ENCODE measurements at places on chromosomes 7 and 10. TPM values are rescaled to one million over a fixed set of nuclear protein-coding genes. Genes with fewer than 3 reads are reported as not detected.

DNA sequence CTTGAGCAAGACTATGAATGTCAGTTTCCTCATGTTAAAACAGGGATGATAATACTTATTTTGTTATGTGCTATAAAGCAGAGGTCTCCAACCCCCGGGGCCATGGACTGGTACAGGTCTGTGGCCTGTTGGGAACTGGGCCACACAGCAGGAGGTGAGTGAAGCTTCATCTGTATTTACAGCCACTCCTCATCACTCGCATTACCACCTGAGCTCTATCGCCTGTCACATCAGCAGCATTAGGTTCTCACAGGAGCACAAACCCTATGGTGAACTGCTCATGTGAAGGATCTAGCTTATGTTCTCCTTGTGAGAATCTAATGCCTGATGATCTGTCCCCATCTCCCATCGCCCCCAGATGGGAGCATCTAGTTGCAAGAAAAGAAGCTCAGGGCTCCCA is 365.3 kb upstream of the SMIM30 start:
- DNase-seq, result no peak

- DNase-seq, result peak; percentile 51
These were observed 18.7 kb upstream of the PRKAG2 start for GRCh38 chr7:151895631-151896031.

The IFIT1B gene
- total RNA-seq, result not detected

- DNase-seq, result no peak
These were observed 483.9 kb upstream of the AUTS2 start for GRCh38 chr7:69114374-69114773.

DNA sequence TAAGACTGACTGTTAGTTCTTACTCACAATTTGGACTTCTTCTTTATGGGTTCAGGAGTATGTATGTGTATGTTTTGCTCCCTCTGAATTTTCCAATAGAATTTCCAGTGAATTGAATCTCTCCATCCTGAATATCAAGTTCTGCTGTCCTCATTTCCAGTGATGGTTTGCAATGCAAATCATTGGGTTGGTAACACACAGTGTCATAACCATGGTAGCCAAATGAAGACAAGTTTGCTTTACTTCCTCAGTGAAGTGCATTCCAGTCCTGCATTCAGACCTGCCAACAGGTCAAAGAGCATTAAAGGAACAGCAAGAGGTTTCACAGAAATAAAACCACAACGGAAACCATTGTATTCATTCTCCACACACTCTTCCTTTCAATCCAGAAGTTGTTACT is 15.2 kb downstream of the ITPRID1 start:
- DNase-seq, result no peak

The IGFBP1 gene
- total RNA-seq, result not detected

The CDHR1 gene
- total RNA-seq, result 0.90 TPM

DNA sequence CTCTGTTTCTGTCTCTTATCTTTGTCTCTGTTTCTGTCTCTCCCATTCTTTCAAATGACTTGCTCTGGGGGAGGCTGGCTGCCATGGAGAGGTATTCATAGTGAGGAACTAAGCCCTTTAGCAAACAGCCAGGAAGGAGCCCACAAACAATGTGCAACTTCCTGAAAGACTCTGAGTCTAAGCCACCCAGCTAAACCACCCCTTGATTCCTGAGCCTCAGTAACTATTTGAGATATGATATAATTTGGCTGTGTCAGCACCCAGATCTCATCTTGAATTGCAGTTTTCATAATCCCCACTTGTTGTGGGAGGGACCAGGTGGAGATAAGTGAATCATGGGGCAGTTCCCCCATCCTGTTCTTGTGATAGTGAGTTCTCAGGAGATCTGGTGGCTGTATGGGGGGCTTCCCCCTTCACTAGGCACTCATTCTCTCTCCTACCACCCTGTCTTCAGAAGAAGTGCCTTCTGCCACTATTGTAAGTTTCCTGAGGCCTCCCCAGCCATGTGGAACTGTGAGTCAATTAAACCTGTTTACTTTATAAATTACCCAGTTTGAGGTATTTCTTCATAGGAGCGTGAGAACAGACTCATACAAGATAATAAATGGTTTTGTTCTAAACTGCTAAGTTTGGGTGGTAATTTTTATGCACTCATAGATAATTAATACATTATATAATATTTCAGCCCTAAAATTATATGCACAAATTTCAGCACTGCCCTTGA is 121.2 kb upstream of the FOXP2 start:
- no peak for DNase-seq

- DNase-seq, result no peak
These were observed 63.7 kb upstream of the AOAH start for GRCh38 chr7:36787933-36788378.

GRCh38 chr7:107998660-107999480 is 4.1 kb downstream of the LAMB1 start:
- DNase-seq, result no peak

- DNase-seq, result peak; percentile 57
These were observed 82.5 kb upstream of the TMEM72 start for GRCh38 chr10:44828508-44829142.
